ENCODE measurements at places on chromosomes 5 and 9.

GRCh38 chr9:4576448-4576847 lies 85.6 kb upstream of the PLPP6 start:
- DNase-seq: no peak

DNA sequence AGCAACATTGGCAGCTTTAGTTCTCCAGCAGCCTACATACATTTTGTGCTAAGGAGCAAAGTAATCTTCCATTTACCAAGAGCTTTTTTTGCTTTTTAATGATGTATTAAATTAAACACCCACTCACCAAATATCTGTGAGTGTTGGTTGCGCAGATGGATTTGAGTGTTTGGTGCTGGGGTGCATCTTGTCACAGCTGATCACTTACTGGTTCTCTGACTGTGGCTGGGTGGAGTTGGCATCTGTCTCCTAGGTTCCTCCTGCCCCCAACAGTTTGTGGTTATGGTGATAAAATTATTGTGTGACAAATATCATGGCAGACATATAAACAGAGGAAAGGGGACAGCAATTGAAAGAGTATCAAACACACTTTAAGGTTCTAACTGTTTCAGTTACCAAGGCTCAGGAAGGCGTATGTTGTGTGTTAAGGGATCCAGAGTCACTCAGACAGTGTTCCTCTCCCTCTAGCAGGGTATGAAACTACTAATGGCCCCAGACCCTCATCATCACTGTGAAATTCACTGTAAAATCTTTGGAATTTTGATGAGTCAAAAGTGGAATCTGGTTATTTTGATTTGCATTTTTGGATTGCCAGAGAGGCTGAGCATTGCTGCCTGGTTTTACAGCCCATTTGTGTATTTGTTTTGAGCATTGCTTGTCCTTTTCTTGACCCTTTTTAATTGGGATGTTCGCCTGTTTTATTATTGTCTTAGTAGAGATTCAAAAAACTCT lies 81.7 kb downstream of the PDE8B start:
- DNase-seq: no peak

DNA sequence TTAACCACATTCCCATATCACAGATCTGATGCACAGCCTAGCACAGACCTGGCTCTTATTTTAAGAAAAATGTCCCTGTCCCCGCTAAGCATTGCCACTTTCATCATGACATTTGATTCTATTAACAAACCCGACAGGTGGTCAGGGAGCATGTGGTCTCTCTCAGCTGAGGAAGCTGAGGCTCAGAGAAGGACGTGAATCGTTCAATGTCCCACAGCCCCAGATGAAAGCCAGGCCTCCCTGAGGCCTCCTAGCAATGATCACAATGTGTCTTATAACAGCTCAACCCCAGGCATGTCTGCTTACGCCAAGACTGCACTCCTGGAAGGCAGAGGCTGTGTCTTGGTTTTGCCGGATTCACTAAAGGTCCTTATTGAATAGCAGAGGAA lies 10.4 kb upstream of the CRB2 start:
- peak; percentile 33 for DNase-seq

GRCh38 chr5:158922263-158922592 lies 177.5 kb downstream of the EBF1 start:
- DNase-seq: no peak

DNA sequence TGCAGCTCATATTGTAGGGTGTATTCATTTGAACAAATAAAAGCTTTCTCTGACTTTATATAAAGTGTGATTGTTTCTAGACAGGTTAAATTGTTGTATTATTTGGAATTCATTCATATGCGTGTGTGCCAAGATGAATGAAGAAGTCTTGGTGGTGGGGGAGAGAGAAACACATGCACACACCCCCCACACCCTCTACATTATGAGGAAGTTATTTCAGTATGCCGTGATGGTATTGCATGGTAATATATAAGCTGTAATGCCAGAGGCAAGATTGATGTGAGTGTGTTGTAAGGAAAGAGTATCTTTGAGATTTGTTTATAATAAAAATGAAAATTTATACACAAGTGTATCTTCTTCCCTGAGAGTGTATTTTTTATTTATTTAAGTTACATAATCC lies 71.0 kb downstream of the IPO11 start:
- no peak for DNase-seq

DNA sequence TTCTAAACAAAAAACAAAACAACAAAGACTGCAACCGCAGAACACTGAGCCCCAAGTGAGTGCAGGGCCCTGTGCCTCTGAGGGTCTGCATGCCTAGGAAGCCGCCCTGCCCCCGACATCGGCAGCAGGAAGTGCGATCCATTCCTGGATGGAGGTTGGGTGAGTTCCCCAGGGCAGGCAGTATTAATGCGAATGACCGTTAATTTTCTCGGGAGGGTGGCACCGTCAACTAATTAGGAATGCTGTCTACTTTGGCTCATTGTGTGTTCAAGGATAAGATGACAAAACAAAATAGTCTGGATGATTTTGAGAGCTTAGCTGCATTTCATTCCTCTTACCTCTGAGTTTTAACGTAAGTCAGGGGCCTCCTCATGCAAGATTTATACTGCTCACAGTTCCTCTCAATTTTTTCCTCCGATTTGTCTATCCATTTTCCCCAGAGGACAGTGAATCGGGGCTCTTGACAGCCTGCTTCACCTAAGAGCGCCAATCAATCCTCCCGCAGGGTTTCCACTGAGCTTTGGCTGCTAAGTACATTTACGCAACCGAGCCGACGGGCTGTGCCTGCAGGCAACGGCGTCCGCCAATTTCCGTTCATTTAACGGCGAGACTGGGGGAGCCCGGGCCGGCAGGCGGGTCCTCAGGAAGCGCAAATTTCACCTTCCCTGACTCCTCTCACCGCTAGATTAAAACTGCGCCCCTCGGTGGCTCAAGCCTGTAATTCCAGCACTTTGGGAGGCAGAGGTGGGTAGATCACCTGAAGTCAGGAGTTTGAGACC lies 2.9 kb upstream of the NXNL2 start:
- DNase-seq: no peak

DNA sequence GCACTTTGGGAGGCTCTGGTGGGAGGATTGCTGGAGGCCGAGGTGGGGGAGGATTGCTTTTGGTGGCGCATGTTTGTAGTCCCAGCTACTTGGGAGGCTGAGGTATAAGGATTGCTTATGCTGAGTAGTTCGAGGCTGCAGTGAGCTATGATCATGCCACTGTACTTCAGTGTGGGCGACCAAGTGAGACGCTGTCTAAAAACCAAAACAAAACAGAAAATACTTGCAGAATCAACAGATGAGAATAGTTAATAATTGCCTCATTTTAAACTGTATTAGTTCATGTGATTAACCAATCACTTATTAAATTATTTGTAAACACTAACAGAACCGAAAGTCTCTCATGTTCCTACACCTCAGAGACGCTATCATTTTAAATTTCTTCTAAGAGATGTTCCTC lies 118.1 kb downstream of the CCDC171 start:
- no peak for DNase-seq

DNA sequence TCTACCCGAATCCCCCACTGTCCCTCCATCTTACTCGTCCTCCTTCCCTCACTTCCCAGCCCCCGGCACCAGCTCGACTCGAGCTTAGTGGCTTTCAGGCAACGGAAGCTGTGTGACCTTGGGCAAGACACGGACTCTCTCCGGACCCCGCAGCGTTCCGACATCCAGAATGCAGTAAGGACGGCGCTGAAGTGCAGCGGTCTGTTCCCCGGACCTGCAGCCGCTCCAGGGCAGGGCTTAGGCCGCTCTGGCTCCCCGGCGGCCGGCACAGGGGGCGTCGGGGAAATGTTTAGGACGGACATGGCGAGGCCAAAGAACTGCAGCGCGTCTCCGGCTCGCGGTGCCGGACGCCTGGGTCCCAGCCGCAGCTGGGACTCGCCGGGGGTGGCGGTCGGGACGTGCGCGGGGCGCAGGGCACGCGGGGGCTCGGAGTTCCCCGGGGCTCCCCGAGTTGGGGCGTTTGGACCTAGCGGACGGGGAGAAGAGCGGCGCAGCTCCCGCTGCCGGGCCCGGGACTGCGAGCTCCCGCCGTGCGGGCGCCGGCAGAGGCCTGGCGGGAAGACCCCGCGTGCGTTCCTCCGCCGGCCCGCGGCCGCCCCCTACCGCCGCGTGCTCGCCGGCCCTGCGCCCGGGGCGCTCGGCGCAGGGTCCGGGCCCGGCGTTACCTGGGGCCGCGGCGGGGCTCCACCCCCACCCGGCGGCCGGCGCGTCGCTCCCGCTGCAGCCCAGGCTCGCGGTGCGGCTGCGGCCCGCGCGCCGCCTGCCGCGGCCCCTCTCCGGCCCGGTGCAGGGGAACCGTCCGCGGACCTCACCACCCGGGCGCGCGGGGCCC lies 5.6 kb upstream of the RNF44 start:
- peak; percentile 71 for DNase-seq

- DNase-seq: no peak
Measured at GRCh38 chr9:135209136-135209535, 121.7 kb downstream of the OLFM1 start.

GRCh38 chr5:102865510-102866236 lies 110.6 kb downstream of the PAM start:
- DNase-seq: peak; percentile 46

- DNase-seq: no peak
Measured at GRCh38 chr9:116219686-116220085, 66.1 kb downstream of the PAPPA start.

DNA sequence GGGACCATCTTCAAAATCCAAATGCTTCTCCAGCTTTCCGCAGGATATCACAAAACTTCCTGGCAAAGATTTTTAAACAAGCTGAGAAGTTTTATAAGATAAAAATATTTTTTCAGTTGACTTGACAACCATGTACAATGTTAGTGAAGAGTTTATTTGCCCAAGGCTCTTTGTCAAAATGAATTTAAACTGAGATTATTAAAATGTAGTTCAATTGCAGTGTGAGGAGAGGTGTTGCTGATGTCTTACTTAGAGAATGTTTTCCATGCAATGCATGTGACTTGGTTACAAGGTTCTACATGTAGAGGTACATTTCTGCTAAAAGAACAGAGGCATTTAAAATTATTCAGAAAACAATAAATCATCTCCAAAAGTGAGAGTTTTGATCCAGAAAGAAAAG lies 131.4 kb upstream of the MINAR2 start:
- DNase-seq: no peak

DNA sequence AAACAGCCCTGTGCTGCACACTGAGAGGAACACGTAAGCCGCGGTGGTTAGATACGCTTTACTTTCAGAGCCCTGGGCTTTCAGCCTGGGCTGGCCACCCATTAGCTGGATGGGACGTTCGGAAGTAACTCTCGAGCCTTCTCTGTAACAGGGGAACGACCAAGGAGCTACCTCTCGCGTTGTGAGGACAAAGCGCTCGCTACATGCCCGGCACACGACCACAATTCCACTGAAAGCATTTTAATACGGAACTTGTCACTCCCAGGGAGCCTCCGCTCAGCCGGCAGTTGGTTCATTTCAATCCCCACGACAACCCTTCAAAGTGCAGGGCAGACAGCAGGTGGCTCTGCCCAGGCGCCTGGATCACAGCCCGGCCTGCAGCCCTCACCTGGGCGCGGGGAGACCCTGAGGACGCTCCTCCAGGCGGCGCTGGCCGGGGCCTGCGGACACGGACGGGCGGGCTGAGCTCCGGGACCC lies 368 bp downstream of the SURF1 start:
- no peak for DNase-seq

DNA sequence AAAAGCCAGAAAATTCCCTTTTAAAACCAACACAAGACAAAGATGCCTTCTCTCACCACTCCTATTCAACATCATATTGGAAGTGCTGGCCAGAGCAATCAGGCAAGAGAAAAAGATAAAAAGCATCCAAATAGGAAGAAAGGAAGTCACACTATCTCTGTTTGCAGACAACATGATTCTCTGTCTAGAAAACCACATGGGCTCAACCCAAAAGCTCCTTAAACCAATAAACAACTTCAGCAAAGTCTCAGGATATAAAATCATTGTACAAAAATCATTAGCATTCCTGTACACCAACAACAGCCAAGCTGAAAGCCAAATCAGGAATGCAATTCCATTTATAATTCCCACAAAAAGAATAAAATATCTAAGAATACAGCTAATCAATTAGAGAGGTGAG lies 112.0 kb downstream of the ADAMTSL1 start:
- DNase-seq: no peak

GRCh38 chr9:137205126-137206069 lies at the start of the genes NDOR1 and TMEM203:
Gene NDOR1, plus strand, starts transcription at chr9:137205700. Its CDS starts 78 bp downstream, at chr9:137205778.
Gene TMEM203, minus strand, starts transcription at chr9:137205648. Its CDS starts 234 bp downstream, at chr9:137205414.
- peak; percentile 98 for DNase-seq

- no peak for DNase-seq
Measured at GRCh38 chr9:34512131-34513078, 10.4 kb downstream of the ENHO start.

- no peak for DNase-seq
Measured at GRCh38 chr9:120382453-120382852, 197.5 kb downstream of the CDK5RAP2 start.

DNA sequence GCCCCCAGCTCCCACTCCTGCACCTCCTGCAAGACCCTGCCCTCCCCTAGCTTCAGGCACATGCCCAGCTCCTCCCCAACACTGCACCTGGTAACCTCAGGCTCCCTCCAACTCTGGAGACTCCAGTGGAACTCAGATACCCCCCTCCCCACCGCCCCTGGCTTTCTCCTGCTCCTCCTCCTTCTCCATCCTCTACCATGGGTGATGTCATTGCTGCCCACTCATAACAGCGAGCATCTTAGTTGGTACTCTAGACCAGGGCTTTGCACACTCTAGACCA lies 24.7 kb upstream of the CNOT6 start:
- DNase-seq: no peak
